ENCODE measurements at places on chromosomes 7 and 10. TPM values are rescaled to one million over a fixed set of nuclear protein-coding genes. Genes with fewer than 3 reads are reported as not detected.

GRCh38 chr10:19865676-19866075 is 49.4 kb downstream of the PLXDC2 start:
- no peaks in the 10 kb centered on the region for H3K27me3 ChIP-seq
- H3K4me1 ChIP-seq, result no peaks in the 10 kb centered on the region
- no peak overlapping the region for H3K4me3 ChIP-seq
- DNase-seq, result no peak
- H3K36me3 ChIP-seq, result no peaks in the 10 kb centered on the region

DNA sequence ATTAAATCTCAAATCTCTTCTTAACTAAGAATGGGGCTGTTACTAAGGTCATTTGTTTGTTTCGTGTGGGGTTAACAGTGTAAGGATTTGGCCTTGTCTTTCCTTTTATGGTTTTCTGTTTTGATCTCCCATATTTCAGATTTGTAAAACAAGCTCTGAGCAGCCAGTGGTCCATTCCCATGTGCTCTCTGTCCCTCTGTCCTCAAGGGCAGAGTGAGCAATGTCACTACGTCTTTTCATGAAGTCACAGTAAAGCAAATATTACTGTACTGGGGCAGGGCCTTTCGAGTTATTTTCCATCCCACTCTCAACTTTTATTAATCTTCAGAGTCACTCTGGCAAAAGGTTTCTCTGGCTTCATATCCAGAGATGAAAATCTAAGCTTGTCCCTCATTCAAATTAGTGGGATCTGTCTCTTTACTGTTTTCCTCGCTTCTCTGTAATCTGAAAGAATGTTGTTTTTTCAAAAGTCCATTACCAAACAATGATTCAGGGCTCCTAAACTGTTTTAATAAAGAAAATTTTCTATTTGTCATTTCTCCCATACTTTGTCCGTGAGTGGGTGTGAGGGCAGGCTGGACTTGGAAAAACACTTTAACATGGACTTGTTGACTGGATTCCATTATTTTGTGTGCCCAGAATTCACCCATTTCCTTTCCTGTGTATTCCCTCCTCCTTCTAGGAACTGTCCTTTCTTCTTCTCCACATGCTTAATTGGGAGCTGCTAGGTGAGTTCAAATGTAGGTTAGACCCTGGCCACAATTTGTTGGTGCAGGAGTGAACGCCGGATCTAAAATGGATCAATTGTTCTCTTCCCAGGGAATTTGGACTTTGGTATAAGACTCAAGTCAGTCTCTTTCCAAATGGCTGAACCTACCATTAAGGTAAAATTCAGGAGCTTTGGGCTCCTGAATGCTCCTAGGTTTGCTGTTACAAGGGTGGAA is 42.1 kb upstream of the NAMPT start:
- H3K27me3 ChIP-seq, result no peaks in the 10 kb centered on the region
- no peak overlapping the region for H3K27ac ChIP-seq
- H3K4me1 ChIP-seq, result no peaks in the 10 kb centered on the region
- no peak for DNase-seq
- no peaks in the 10 kb centered on the region for H3K36me3 ChIP-seq

Gene IL6
- total RNA-seq, result 0.68 TPM

Gene EPHB4
- total RNA-seq, result 9.3 TPM

Gene SMNDC1
- total RNA-seq, result 34.1 TPM
